CD4-positive, alpha-beta T cell (primary cell): ENCODE measurements at places on chromosomes 1 and 21.
A peak's percentile ranks its signal among the peaks of the same experiment; 100 is the strongest.

GRCh38 chr21:26795866-26796329, 49.3 kb downstream of the ADAMTS1 start:
- H3K36me3 ChIP-seq = no peaks in the 10 kb centered on the region
- DNase-seq = no peak
- no peaks in the 10 kb centered on the region for H3K27me3 ChIP-seq
- no peak overlapping the region for H3K27ac ChIP-seq
- H3K4me1 ChIP-seq = no peaks in the 10 kb centered on the region
- no peak overlapping the region for H3K4me3 ChIP-seq

DNA sequence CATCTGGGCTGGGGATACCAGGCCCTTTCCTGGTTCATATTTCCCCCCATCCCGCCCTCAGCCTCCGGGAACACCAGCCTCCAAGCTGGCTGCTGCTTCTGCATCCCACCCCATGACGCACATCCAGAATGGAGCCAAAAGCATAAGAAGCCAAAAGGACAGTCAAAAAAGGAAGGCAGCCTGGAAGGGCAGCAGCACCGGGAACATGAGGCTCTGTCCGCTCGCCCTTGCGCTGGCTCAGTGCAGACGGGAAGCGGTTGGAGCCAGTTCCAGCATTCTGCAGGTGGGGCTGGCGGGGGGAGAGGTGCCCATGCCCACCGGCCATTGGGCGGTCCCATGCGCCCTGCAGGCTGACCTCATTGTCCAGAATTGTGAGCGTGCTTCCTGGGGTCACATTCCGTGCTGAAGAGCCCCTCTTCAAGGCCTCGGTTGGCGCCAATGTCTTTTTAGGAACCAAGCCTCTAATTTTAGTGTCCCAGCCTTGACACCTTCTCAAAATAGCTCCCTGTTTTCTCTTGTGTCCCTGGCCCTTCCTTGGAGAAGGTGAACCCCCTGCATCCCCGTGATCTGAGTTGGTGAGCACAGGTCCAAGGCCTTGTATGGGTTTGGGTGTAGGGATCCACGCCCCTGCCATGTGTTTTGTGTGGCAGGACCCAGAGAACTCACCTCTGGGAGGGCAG, 28.4 kb upstream of the NPPB start:
- no peak for DNase-seq
- H3K36me3 ChIP-seq = no peaks in the 10 kb centered on the region
- H3K27ac ChIP-seq = no peak overlapping the region
- H3K4me3 ChIP-seq = no peak overlapping the region
- no peaks in the 10 kb centered on the region for H3K4me1 ChIP-seq

DNA sequence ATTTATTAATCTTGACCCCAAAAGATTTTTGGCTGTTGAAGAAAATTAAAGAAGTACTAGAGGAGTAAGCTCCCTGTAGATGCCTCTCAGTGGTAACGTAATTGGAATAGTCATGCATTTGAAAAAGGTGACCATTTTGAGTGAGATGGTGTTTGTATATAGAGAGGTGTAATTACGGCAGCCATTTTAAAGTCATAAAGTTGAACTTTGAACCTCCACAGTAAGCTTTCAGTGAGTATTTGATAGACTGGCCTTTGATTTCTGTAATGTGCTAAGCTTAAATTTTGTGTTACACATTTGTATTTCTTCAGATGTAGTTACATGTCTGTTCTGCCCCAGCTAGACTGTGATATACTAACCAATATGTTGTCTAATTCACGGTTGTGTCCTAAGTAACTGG, 21.5 kb upstream of the TMCO2 start:
- H3K36me3 ChIP-seq = peaks cover 28% of the 10 kb centered on the region
- no peak for DNase-seq
- no peak overlapping the region for H3K4me3 ChIP-seq
- no peak overlapping the region for H3K27ac ChIP-seq
- H3K27me3 ChIP-seq = no peaks in the 10 kb centered on the region

DNA sequence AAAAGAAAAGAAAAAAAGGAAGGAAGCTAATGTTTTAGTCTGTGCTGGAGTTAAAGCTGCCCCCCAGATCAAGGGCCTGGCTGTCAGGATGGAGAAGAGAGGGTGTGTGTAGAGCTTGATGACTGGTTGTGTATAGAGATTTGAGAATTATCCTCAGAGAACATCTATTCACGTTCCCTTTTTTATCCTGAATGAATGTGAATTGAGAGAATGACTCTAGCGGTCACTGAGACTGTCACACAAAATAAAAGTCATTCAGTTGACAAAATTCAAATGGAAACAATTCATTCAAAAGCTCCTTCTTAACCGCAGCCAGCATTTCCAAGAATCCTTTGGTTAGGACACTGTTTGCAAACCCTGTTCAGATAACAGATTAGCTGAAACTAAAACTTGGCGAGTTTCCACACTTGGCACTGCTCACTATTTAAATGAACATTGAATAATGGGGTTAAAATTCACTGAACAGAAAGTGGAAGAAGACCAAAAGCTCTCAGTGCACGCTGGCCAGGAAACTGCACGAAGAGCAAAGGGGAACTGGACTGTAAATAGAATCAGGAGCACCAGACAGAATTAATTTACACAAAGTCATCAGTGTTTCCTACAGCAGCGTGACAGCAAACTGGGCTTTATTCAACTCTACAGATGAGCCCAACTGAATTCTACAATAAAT, 13.6 kb upstream of the FAM89A start:
- no peaks in the 10 kb centered on the region for H3K27me3 ChIP-seq
- no peak for DNase-seq
- no peaks in the 10 kb centered on the region for H3K36me3 ChIP-seq
- no peaks in the 10 kb centered on the region for H3K4me1 ChIP-seq
- H3K4me3 ChIP-seq = no peak overlapping the region

DNA sequence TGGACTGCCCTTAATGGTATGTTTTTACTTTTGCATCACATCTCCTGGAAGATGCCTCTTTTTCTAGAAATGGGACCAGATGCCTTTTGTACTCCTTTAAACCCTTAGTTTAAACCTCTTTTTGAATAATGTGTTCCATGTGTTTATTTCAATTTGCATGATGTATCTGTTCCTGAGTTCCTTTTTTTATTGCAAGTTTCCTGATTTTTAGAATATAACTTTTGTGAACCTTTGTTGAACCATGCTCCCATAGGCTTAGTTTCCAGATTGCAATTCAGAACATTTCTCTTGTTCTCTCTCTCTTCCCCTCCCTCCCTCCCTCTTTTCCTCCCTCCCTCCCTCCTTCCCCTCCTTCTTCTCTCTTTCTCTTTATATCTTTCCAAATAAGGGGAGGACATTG, 81.9 kb downstream of the RGL1 start:
- no peak overlapping the region for H3K27ac ChIP-seq
- no peaks in the 10 kb centered on the region for H3K27me3 ChIP-seq
- peaks cover 24% of the 10 kb centered on the region for H3K4me1 ChIP-seq
- H3K4me3 ChIP-seq = no peak overlapping the region

- H3K4me1 ChIP-seq = no peaks in the 10 kb centered on the region
- H3K27ac ChIP-seq = no peak overlapping the region
- H3K36me3 ChIP-seq = peaks cover 61% of the 10 kb centered on the region
- H3K27me3 ChIP-seq = no peaks in the 10 kb centered on the region
- DNase-seq = no peak
- H3K4me3 ChIP-seq = no peak overlapping the region
These were observed 28.8 kb downstream of the TAF5L start for GRCh38 chr1:229596925-229597699.

DNA sequence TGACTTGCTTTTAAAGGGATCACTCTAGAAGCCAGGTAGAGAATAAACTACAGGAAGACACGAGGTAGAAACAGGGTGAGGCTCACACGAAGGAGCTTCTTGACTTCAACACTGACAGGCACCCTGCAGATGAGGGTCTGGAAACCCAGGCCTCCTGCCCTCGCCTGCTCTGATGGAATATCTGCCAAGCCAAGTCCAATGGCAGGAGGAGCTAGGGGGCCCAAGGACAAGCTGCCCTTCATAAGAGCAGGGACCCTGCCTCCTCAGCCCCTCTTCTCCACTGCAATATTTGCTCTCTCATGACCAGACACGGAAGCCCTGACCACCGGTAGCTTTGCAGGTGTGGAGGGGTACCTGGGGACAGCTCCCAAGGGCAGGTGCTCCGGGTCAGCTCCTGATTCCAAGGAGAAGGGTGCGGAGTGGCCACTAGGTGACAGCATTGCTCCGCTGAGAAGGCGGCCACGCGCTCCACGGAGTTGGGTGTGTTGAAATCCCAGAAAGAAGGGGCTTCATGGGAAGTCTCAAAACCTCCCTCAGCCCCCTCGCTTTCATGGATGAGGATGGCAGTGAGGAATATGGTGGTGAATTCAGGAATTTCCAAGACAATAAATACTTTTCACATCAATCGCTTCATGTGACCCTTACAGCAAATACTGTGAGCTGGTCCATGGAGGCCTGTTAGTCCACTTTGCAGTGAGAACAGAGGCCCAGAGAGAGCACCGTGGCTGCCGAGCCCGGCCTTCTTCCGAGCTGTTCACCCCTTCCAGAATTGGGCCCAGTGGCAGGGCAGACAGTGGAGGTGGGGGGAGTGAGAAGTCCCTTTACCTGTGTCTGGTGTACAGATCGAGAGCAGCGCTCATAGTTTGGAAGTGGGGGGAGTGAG, 33.2 kb upstream of the PAX7 start:
- H3K27ac ChIP-seq = no peak overlapping the region
- no peaks in the 10 kb centered on the region for H3K36me3 ChIP-seq
- peak; percentile 72 for DNase-seq

DNA sequence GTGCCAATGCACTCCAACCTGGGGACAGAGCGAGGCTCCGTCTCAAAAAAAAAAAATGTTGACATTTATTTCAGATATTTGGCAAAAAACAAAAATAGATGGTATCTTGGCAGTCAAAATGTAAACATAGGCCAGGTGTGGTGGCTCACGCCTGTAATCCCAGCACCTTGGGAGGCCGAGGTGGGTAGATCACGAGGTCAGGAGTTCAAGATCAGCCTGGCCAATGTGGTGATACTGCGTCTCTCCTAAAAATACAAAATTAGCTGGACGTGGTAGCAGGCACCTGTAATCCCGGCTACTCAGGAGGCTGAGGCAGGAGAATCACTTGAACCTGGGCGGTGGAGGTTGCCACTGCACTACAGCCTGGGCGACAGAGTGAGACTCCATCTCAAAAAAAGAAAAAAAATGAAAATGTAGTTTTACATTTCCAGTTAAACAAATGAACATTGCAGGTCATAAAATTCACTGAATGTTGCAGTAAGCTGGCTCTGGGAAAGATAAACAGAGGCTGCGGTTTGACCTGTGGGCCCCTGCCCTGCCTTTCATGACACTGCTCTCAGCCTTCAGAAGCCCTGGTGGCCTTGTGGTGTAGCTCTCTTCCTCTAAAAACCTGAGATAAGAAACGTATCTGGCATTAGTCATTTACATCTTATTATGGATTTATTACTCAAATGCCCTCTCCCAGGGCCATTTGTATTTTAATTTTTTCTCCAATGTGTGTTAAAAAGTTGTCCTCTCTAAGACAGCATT, 12.2 kb upstream of the SLC44A3 start:
- peak; percentile 29 for DNase-seq
- H3K27me3 ChIP-seq = peaks cover 2% of the 10 kb centered on the region
- H3K4me3 ChIP-seq = no peak overlapping the region
- H3K27ac ChIP-seq = no peak overlapping the region
- peaks cover 5% of the 10 kb centered on the region for H3K4me1 ChIP-seq
- H3K36me3 ChIP-seq = no peaks in the 10 kb centered on the region

GRCh38 chr1:172382990-172383389, 37.5 kb upstream of the C1orf105 start:
- H3K36me3 ChIP-seq = no peaks in the 10 kb centered on the region
- H3K4me1 ChIP-seq = no peaks in the 10 kb centered on the region
- H3K27ac ChIP-seq = no peak overlapping the region
- no peak for DNase-seq
- no peak overlapping the region for H3K4me3 ChIP-seq

DNA sequence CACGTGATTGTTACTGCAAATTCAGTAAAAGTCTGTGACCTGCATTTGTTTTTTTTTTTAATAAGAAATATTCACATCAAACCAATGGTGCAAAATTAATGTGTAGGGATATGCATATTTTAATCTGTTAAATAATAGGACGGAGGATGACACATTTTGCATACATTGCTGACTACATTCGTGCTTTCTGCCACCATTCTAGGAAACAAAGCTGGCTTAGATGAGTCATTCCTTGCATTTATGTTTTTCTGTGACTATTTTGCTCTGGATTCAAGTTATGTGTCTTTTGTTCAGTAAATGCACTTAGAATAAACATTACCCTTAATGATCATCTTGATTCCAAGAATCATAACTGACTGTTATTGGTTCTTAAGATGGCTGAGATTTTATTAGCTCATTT, 23.9 kb upstream of the CYYR1 start:
- H3K4me3 ChIP-seq = no peak overlapping the region
- no peak overlapping the region for H3K27ac ChIP-seq
- no peaks in the 10 kb centered on the region for H3K36me3 ChIP-seq
- H3K4me1 ChIP-seq = no peaks in the 10 kb centered on the region

DNA sequence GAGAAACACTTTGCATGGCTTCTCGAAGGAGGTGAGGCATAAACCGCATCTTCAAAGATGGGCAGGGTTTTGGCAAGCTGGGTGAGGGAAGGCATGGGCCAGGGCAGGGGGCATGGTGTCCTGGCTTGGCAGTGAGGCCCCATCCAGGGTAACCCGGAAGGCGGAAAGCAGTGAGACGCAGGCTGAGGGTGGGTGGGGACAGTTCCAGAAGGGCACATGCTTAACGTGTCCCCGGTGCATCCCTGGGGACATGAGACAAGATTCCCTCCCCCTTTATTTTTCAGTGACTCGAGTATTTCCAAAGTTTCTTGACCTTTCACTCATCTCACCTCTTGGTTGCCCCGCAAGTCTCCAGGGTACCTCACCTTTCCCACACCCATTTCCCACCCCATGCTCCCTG, 122.8 kb upstream of the SLC25A33 start:
- no peaks in the 10 kb centered on the region for H3K36me3 ChIP-seq
- H3K27ac ChIP-seq = no peak overlapping the region
- H3K27me3 ChIP-seq = no peaks in the 10 kb centered on the region
- no peak for DNase-seq

GRCh38 chr1:27770293-27770830, 2.7 kb upstream of the STX12 start:
- H3K27me3 ChIP-seq = no peaks in the 10 kb centered on the region
- no peak overlapping the region for H3K4me3 ChIP-seq
- peaks cover 20% of the 10 kb centered on the region for H3K4me1 ChIP-seq
- no peak overlapping the region for H3K27ac ChIP-seq
- no peak for DNase-seq

DNA sequence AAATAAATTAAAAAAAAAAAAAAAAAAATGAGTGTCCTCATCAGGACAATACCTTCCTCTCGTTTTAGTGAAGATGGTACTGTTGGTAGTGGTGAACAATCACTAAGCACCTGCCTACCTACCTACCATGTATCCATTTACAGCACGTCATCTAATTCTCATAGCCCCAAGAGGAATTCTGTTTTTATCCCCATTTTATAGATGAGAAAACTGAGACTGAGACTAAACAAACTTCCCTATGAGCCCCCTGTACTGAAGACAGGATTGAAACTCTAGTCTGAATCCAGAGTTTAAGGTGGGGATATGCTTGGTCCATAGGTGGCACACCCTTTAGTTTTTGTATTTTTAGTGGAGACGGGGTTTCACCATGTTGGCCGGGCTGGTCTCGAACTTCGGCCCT, 17.3 kb upstream of the THEMIS2 start:
- DNase-seq = no peak
- no peaks in the 10 kb centered on the region for H3K27me3 ChIP-seq
- peaks cover 17% of the 10 kb centered on the region for H3K36me3 ChIP-seq
- no peak overlapping the region for H3K27ac ChIP-seq
- no peak overlapping the region for H3K4me3 ChIP-seq
